CD8-positive, alpha-beta memory T cell (primary cell): ENCODE measurements at places on chromosomes 4 and X.

DNA sequence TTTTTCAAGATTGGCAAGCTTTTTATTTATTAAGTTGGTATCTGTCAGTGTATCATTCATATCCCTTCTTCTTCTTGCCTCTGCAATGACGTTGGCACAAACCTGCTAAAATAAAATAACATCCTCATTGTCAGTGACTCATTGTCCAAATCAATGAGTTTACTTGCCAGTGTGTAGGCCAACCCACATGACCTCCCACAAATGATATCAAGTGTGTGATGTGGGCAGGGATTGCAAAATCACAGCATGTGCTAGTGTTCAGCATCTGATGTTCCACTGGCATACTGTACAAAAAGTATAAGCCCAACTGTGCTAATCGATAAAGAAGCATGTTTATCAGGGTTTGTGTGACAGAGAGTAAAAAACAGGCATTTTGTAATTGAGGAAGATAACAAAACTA lies 25.5 kb downstream of the GPAT3 start:
- DNase-seq = no peak

DNA sequence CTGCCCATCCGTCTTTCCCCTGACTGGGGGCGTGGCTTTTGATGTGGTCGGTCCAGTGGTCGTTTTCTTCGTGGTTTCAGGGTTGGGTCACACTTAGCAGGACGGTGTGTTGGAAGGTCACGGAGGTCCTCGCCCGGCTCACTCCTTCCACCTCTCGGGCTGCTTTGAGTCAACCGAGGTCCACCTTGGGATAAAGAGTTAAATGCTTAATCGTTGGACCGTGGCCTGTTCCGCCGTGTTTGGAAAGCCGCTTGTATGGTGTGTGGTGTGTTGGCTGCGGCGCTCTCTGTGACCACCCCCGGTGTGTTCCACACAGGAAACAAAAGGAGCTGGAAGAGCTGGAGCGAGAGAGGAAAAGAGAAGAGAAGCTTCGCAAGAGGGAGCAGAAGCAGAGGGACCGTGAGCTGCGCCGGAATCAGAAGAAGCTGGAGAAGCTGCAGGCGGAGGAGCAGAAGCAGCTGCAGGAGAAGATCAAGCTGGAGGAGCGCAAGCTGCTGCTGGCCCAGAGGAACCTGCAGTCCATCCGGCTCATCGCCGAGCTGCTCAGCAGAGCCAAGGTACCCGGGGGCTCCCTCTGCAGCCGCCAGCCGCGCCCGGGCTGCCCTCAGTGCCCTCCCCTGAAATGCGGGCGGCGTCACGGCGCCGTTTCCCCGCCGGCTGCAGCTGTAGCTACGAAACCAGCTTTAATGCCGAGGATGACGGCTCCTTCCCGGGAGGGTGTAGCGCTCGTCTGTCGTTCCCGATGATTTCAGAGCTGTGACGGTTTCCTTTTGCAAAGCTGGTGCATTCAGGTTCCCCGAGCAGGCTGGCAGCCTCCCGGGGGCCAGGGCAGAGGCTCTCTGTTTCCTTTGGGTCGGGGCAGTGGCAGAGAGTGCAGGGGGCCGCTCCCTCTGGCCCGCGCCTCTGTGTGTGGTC lies 7.7 kb downstream of the AKAP17A start:
- DNase-seq = no peak

- no peak for DNase-seq
These were observed 11.0 kb upstream of the FGF5 start for GRCh38 chr4:80255329-80256095.

DNA sequence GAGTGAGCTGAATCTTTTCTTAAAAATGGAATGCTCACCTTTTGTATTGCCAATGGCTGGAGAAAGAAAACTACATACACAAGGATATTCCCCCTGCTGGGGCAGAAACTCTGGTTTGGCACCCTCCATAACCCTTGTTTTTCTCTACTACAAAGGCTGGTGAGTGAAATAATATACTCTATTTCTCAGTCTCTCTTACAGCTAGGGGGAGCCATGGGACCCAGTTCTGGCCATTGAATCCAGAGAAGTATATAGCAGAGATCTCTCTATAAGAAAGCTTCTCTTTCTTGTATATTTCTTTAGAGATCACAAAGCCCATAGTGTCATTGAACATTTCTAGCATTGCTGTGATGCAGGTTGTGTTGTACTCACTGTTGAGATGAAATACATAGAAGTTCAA lies 49.8 kb downstream of the SMPX start:
- no peak for DNase-seq

- DNase-seq = peak; percentile 7
These were observed 62.3 kb downstream of the GPC3 start for GRCh38 chrX:133923113-133923512.

DNA sequence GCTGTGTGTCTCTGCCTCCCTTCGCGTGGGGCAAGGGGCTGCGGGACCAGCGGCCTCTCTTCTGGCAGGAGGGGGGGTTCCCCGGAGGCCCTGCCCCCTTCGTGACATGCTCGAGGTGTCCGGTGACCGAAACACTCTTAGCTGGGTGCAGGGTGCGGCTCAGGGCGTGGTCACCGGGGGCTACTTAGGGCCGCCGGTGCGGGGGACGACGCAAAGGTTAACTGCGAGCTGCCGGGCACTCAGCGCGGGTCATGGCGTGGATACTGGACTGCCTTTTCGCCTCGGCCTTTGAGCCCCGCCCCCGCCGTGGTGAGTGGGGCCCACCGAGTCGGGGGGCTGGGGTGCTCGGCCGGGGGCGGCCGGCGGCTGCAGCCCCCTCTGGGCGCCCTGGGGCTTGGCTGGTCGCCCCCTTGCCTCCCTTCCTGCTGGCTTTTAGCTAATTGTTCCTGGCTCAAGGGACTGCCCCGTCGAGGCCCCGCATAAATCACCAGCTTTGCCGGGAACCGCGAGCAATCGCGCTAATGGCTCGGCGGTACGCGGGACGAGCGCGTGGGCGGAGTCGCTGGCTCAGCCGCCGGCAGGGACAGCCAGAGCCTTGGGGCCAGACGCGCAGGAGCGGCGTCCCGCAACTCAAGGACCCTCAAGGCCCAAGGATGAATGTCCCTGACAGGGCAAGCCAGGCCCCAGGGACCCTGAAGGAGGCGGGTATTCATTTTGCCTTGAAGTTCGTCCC lies at the start of gene ARHGAP36:
Gene ARHGAP36, plus strand, starts transcription at position 211 of the 733 bp plus-strand sequence. CDS start 23,320 bp downstream, outside the sequence.
- no peak for DNase-seq

DNA sequence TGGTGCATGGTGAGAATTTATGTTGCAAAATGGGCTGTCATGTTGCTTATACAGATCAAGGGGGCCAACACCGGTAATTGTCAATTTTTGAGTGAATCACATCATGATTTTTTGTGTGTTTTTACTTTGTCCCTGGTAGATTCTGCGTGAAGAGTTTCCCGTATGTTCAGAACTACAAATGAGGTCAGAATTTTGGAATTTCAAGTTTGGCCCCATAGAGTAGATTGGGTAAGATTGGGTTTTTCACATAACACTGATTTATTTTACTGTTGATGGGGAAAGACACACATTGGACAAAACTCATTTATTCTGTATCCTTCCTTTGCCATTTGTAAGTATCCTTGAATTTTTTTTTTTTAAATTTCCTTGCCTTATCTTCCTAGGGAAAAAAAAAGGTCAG lies 158.5 kb upstream of the MXRA5 start:
- no peak for DNase-seq

- DNase-seq = no peak
These were observed 292.6 kb downstream of the FBXO8 start for GRCh38 chr4:173990869-173991210.

GRCh38 chr4:148259841-148260240 lies 182.4 kb downstream of the NR3C2 start:
- DNase-seq = no peak

DNA sequence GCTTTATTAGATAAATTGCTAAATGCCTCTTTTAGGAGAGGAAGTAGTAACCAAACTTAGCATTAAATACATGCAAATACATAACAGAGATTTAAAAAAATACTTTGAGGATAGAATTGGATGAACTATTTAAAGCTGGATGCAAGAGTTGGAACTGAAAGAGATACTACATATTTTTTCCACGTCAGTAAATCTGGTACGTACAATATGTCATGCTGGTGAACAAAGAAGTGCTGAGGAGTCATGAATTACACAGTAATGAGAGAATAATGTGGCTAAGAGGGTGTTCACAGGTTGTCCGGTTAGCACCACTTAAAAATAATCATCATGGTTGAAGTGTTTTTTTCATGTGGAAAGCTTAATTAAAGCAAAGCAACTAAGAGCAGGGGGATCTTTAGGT lies 184.1 kb upstream of the FRMPD4 start:
- DNase-seq = no peak

DNA sequence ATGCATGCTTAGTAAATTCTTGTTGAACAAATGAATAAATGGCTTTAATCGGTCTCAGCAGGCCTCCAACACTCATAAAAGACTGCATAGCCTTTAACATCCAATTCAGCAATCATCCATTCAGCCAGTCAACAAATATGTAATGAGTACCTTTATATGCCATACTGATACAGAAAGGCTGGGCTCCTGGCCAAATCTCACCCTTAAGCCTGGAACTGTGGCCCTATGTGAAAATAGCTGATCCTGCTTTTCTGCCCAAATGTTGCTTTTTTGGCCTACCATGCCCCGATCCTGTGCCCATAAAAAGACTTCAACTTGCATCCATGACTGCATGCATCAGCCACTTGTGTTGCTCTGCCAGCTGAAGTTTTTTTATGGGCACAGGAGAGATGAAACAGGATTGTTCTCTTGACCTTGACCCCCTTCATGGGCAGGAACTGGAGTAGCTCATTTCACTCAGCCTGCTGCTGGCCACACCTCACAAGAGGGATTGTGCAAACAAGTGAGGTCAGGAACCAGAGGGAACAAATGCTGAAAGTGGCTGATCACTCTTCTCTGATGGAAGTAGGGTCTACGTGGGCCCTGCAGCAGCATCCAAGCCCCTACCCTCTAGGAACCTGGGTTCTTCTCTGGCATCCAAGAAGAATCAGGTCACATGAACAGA lies 75.6 kb downstream of the NPY1R start:
- DNase-seq = no peak

DNA sequence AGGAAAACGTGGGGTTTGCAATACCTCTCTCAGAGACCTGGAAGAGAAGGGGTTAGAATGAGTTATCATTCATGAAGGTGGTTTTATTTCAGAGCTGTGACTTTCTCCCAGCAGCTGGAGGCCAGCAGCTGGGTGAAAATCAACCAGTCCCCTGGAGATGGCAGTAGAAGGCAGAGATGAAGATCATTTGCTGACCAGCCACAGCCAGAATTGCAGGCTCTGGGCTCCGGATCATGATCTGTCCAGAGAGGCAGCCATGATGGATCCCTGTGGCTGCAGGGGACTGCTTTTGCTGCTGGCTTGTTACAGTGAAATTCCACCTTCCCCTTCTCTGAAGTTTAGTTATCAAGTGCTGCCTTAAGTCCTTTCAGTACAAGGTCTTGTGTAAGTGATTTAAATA lies 46.9 kb upstream of the TAB3 start:
- no peak for DNase-seq

DNA sequence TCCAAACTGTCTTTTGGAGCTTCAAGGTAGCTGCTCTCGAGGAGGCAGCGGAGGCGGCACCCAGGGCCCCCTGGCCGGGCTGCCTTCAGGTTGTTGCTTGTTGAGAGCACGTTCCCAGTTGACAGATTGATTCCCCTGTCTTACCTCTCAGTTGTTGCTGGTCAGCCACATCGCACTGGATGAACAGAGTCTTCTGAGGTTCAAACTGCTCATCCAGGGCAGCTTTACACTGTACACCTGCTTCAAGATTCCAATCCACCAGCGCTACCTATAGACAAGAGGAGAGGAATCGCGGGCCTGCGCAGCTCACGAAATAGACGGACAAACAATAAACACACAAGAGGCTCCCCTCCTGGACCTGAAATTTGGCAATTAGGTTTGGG lies 497 bp downstream of the HPGD start:
- DNase-seq = no peak

DNA sequence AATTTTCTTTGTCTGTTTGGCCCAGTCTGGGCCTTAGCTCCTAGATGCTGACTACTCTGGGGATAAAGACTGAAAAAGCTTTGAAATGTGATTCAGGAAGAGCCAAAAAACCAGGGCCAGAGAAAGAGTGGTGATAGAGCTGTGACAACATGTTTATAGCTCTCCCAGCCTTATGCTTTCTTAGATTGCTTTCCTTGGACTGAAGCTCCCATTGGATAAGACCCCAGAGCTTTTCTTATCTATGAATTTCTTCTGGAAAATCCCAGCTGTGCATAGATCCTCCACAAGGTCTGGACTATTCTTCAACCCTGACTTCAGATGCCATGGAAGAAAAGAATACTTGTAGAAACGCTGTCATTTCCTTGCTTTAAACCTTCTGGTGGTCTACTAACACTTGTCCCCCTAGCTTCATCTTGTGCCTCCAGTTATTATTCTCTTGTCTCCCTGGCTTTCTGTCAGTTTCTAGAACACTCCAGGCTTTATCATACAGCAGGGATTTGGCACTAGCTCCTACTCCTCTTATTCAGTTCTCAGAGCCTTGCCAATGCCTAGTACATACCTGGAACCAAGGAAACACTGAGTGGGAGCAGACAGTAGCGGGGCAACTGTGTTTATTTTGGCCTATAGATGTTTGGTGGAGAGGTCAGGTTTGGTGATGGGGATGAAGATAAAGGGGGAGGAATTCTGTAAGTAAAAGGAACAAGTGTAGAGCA lies 57.1 kb upstream of the TEX13D start:
- no peak for DNase-seq

DNA sequence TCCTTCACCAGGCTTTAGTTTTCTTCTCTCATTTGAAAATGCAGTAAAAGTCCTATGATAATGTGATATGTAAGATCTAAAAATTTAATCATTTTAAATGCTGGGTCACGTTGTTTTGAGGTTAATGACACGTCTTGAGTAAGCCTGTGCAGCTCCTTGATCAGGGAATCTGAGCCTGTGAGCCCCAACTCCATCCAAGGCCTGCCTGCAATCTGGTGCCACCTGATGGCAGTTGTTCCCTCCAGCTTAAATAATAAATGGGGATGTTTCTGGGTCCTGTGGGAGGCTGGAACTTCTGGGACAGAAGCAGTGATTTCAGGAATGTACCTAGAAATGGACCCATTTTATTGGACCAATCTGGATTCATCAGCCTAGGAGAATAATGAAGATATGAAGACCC lies 455.4 kb upstream of the ADGRL3 start:
- no peak for DNase-seq

- no peak for DNase-seq
These were observed 55.0 kb downstream of the SYTL5 start for GRCh38 chrX:38061335-38061734.

DNA sequence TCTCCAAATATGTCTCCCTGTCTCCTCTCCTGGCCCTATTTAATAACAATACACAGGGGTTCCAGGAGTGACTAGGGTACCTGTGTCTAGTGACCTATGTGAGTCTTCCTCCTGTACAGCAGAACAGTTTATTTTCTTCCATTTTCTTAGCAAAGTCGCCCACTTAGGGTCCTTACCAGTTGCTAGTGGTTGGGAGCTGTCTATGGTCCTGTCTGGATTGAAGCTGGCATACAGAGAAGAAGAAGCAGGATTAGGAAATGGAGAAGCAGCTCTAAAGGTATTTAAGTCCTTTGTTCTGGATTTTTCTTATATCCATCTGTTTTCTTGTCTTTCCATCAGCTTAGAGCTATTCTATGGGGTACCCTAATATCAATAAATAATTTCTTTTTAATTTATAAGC lies 587.1 kb upstream of the CPEB2 start:
- DNase-seq = no peak

- no peak for DNase-seq
These were observed 9.0 kb downstream of the PDGFC start for GRCh38 chr4:156962528-156962974.

- DNase-seq = no peak
These were observed 120.4 kb downstream of the GATB start for GRCh38 chr4:151640381-151640780.
